ENCODE measurements at places on chromosomes 3 and 15. TPM values are rescaled to one million over a fixed set of nuclear protein-coding genes. Genes with fewer than 3 reads are reported as not detected.

The C2CD4A gene
- total RNA-seq: not detected

The ANKRD34C gene
- not detected for total RNA-seq

The CACNA1D gene
- total RNA-seq: 9.7 TPM

The NOX5 gene
- 0.49 TPM for total RNA-seq

DNA sequence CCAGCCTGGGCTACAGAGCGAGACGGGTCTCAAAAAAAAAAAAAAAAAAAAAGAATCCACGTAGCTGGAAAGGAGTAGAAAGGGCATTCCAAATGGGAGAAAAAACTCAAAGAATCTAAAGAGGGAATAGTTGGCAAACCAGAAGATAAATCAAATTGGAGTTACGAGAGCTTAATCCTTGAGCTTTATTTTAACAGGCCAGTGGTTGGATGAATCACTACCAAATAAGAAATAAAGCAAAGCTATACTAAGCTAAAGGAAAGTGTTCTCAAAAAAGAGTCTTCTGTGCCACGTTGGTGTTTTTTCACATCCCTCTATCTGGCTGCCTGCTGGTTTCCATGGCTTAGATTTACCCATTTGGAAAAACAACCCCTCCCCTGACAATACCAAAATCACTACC is 14.0 kb downstream of the VGLL4 start:
- H3K4me3 ChIP-seq: peak overlapping the region; percentile 2
- peak overlapping the region; percentile 74 for H3K27ac ChIP-seq
- H3K4me1 ChIP-seq: peaks cover 76% of the 10 kb centered on the region
- H3K27me3 ChIP-seq: no peaks in the 10 kb centered on the region
- no peak for DNase-seq

GRCh38 chr15:33378866-33379480 is 68.2 kb downstream of the RYR3 start:
- H3K4me1 ChIP-seq: no peaks in the 10 kb centered on the region
- no peaks in the 10 kb centered on the region for H3K27me3 ChIP-seq
- no peaks in the 10 kb centered on the region for H3K36me3 ChIP-seq
- no peak for DNase-seq
- H3K4me3 ChIP-seq: no peak overlapping the region
- H3K27ac ChIP-seq: no peak overlapping the region

DNA sequence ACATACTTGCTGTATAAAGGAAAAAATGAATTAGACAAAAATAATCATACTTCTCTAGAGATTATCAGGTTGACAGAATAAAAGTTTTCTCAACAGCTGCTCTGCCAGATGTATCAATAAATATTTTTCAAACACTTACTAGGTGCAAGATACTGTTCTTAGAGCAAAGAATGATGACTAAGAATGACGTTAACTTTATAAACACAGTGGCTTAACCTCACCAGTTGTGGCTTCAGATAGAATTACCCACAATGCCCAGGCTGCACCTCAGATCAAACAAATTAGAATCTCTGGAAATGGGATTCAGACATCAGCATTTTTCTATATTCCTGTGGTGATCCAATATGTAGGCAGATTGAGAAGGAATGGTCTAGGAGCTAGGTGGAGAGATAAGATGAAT is 422.4 kb upstream of the ATP11B start:
- no peaks in the 10 kb centered on the region for H3K4me1 ChIP-seq
- H3K36me3 ChIP-seq: no peaks in the 10 kb centered on the region
- no peak overlapping the region for H3K4me3 ChIP-seq
- no peak overlapping the region for H3K27ac ChIP-seq
- H3K27me3 ChIP-seq: no peaks in the 10 kb centered on the region

GRCh38 chr3:41131224-41131623 is 68.1 kb upstream of the CTNNB1 start:
- DNase-seq: no peak
- no peak overlapping the region for H3K4me3 ChIP-seq
- no peaks in the 10 kb centered on the region for H3K27me3 ChIP-seq
- no peaks in the 10 kb centered on the region for H3K36me3 ChIP-seq

- DNase-seq: peak; percentile 76
- no peaks in the 10 kb centered on the region for H3K27me3 ChIP-seq
- H3K36me3 ChIP-seq: no peaks in the 10 kb centered on the region
- peak overlapping the region; percentile 13 for H3K27ac ChIP-seq
Measured at GRCh38 chr15:74179983-74180880, 6.7 kb downstream of the ISLR start.

DNA sequence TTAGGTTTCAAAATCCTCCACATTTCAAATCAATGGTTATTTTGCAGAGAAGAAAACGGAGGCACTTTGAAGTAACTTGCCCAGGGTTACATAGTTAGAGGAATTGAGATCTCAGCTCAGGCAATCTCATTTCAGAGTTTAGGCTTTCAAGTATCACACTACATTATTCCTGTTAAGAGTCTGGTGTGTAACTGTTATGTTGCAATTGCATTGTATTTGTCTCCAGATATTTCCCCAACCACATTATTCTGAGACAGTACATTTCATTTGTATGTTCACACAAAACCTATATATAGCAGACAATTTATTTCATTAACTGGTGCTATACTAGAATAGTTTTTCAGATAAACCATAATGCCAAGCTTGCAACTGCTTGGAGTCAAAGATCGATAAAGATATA is 154.2 kb upstream of the TSPAN3 start:
- no peak overlapping the region for H3K27ac ChIP-seq

DNA sequence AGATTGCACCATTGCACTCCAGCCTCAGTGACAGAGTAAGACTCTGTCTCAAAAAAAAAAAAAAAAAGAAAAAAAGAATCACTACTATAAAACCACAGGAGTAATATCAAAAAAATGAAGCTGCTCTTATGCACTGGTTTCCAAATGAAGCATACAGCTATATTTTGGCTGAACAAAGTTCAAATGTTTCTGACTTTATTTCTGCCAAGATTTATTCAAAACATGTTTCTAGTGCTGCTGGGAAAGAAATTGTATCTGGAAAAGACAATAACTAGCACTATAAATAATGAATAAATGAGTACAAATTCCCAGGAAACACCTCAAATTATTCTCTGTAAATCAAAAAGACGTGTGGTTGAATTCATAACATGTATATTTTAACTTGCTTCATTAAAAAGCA is 102.5 kb upstream of the MME start:
- H3K4me3 ChIP-seq: no peak overlapping the region
- no peak overlapping the region for H3K27ac ChIP-seq
- no peak for DNase-seq
- H3K36me3 ChIP-seq: no peaks in the 10 kb centered on the region

DNA sequence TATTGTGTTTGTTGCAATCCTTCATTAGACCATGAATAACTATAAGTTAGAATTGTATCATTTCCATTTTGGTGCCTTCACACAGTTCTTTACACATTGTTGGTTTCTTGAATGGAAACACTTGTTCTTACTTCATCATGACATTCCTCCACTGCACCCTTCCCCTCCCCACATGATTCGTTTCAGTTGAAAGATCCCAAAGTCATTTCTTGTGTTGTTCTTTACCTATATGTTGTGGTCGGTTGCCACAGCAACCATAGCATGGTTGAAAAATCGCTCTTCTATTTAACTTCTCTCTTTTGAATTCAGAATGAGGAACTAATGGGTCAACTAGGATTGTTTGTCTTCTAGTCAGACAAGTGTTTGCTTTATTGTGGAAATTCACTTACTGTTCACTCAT is 103.3 kb downstream of the IL1RAP start:
- no peaks in the 10 kb centered on the region for H3K4me1 ChIP-seq
- H3K27me3 ChIP-seq: no peaks in the 10 kb centered on the region
- no peak for DNase-seq
- no peaks in the 10 kb centered on the region for H3K36me3 ChIP-seq
- H3K4me3 ChIP-seq: no peak overlapping the region

DNA sequence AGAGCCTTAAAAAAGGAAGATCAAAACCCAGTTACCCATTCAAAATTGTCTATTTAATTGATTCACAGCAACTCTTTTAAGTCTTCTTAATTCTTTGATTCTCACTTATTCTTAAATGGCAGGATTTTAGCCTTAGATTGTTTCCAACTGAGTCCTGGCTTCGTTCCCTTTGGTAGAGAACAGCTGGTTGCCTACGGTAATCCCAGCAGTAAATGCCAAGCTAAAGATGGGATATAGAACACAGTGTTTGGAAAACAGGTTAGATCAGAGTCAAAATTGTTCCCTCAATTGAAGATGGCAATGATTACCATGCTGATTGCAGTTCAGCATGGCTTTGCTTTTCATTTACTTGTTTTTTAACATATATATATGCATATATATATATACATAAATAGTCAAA is 300.9 kb downstream of the PYDC2 start:
- DNase-seq: no peak
- no peak overlapping the region for H3K4me3 ChIP-seq
- H3K4me1 ChIP-seq: no peaks in the 10 kb centered on the region
- H3K36me3 ChIP-seq: no peaks in the 10 kb centered on the region
- no peaks in the 10 kb centered on the region for H3K27me3 ChIP-seq

- no peak overlapping the region for H3K27ac ChIP-seq
- H3K27me3 ChIP-seq: no peaks in the 10 kb centered on the region
- H3K4me1 ChIP-seq: peaks cover 9% of the 10 kb centered on the region
- H3K36me3 ChIP-seq: no peaks in the 10 kb centered on the region
- H3K4me3 ChIP-seq: no peak overlapping the region
Measured at GRCh38 chr15:85770096-85771041, 24.4 kb downstream of the KLHL25 start.
